Tibial nerve (tissue), 4 donors: ENCODE measurements at places on chromosomes 5 and 9.

DNA sequence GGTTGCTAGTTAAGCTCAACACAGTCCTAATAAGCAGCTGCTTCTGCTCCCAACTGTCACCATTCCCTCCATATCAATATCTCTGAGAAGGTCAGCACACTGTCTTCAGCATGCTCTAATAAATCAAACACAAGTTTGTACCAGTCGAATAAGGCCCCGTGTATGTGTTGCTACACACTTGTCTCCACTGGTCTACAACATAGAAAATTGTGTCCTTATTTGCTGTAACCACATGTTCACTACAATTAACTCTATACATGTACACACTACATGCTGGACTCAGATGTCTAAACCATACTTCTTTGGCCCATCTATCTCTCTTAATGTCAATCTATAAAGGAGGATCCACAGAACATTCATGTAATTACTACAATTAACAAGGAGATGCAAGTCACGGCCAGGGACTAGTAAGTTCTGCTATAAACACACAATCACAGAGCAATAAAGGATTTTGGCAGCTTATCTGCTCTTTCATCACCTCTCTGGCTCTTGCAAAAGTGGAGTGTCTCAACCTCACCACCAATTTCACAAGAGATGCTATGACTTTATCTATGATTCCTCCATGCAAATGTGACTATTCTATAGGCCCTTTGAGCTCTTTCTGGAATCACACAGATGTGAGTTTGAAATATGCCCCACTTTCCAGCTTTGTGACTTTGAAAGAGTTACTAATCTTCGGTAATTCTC lies 143.9 kb downstream of the SEMA5A start:
- no peaks in the 10 kb centered on the region for H3K27me3 ChIP-seq
- no peak for DNase-seq
- no peak overlapping the region for H3K4me3 ChIP-seq

GRCh38 chr9:22405869-22406659 lies 40.6 kb upstream of the DMRTA1 start:
- H3K4me1 ChIP-seq, result no peaks in the 10 kb centered on the region
- no peak for DNase-seq
- H3K36me3 ChIP-seq, result no peaks in the 10 kb centered on the region
- no peak overlapping the region for H3K4me3 ChIP-seq
- no peaks in the 10 kb centered on the region for H3K27me3 ChIP-seq

- no peak for DNase-seq
- H3K4me1 ChIP-seq, result peaks cover 24% of the 10 kb centered on the region
- no peaks in the 10 kb centered on the region for H3K36me3 ChIP-seq
- H3K27ac ChIP-seq, result no peak overlapping the region
Measured at GRCh38 chr9:71944754-71945375, 33.4 kb downstream of the C9orf85 start.

DNA sequence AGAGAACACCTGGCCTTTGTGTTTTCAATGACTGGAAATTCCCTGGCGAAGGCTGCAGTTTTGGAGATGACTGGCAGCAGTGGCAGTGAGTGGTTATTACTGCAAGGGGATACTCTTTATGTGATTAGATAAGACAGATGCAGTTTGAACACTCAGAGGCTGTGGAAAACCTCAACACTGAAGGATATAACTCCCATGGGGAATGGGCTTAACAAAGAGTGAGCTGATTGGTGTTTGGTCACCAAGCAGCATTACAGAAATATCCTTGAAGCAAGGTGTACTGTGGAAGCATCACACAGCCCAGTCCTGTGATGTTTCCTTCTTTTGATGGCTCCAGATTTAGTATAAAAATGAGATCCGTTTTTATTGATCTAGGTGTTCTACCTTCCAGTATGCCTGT lies 490.7 kb upstream of the PTPRD start:
- H3K27me3 ChIP-seq, result no peaks in the 10 kb centered on the region
- no peak for DNase-seq
- H3K4me3 ChIP-seq, result no peak overlapping the region
- H3K36me3 ChIP-seq, result no peaks in the 10 kb centered on the region
- no peaks in the 10 kb centered on the region for H3K4me1 ChIP-seq
- no peak overlapping the region for H3K27ac ChIP-seq

GRCh38 chr5:143030349-143030748 lies 260.2 kb downstream of the ARHGAP26 start:
- H3K4me1 ChIP-seq, result no peaks in the 10 kb centered on the region
- H3K36me3 ChIP-seq, result no peaks in the 10 kb centered on the region
- H3K27me3 ChIP-seq, result no peaks in the 10 kb centered on the region
- no peak for DNase-seq

DNA sequence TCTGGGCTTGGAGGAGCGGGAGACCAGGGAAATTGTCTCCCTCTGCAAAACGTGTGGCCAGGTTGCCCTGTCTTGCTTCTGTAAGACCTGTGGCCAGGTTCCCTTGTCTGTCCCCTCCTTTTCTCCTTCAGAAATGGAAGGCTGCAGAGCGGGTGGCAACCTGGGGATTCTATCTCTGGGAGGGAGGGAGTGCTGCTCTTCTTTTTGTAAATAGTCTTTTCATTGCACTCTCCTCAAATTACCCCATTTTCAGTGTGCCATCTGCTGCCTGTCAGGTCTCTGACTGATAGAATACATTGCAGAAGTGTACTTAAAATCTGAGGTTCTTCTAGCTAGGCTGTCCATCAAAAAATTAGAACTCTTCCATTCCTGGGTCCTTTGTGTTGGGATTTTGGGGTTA lies 126.0 kb downstream of the GABRB2 start:
- no peaks in the 10 kb centered on the region for H3K36me3 ChIP-seq
- no peak overlapping the region for H3K27ac ChIP-seq
- H3K27me3 ChIP-seq, result no peaks in the 10 kb centered on the region
- H3K4me3 ChIP-seq, result no peak overlapping the region
- no peaks in the 10 kb centered on the region for H3K4me1 ChIP-seq

- H3K4me3 ChIP-seq, result no peak overlapping the region
- DNase-seq, result no peak
- no peaks in the 10 kb centered on the region for H3K4me1 ChIP-seq
- no peak overlapping the region for H3K27ac ChIP-seq
- H3K36me3 ChIP-seq, result no peaks in the 10 kb centered on the region
Measured at GRCh38 chr5:103668281-103668680, 105.7 kb upstream of the NUDT12 start.

GRCh38 chr5:137245438-137245837 lies 253.7 kb downstream of the SPOCK1 start:
- H3K36me3 ChIP-seq, result no peaks in the 10 kb centered on the region
- H3K4me1 ChIP-seq, result no peaks in the 10 kb centered on the region
- no peak overlapping the region for H3K27ac ChIP-seq
- no peak overlapping the region for H3K4me3 ChIP-seq
- no peak for DNase-seq

DNA sequence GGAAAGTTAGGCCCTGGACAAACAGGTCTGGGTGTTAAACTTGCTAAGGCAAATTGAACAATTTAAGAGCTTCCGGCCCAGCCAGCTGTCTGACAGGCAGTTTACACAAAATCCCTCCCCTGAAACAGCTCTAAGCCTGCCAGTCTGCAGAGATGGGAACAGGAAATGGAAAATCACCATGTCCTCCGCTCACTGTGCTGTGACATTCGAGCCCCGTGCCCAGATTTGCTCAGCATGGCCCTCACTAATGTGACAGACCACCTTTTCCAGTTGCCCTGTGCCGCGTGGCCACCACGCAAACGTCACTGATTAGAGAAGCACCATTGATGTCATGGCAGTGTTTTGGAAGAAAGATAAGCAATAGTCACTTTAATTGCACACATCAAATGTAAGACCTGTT lies 41.0 kb downstream of the CCNJL start:
- H3K4me1 ChIP-seq, result no peaks in the 10 kb centered on the region
- no peak for DNase-seq

GRCh38 chr9:117074784-117075520 lies 339.9 kb downstream of the ASTN2 start:
- no peaks in the 10 kb centered on the region for H3K27me3 ChIP-seq
- no peaks in the 10 kb centered on the region for H3K36me3 ChIP-seq
- H3K4me1 ChIP-seq, result no peaks in the 10 kb centered on the region
- no peak overlapping the region for H3K4me3 ChIP-seq
- no peak for DNase-seq

GRCh38 chr5:180644825-180645273 lies 4.6 kb downstream of the FLT4 start:
- no peak overlapping the region for H3K4me3 ChIP-seq
- H3K27me3 ChIP-seq, result no peaks in the 10 kb centered on the region
- H3K27ac ChIP-seq, result no peak overlapping the region
- H3K36me3 ChIP-seq, result no peaks in the 10 kb centered on the region

GRCh38 chr9:72351538-72352453 lies 13.2 kb downstream of the ZFAND5 start:
- no peaks in the 10 kb centered on the region for H3K4me1 ChIP-seq
- DNase-seq, result no peak
- H3K27me3 ChIP-seq, result no peaks in the 10 kb centered on the region
- no peak overlapping the region for H3K4me3 ChIP-seq
- peak overlapping the region; percentile 41 for H3K27ac ChIP-seq

- peaks cover 12% of the 10 kb centered on the region for H3K4me1 ChIP-seq
- H3K27ac ChIP-seq, result peak overlapping the region; percentile 73
- peak overlapping the region; percentile 50 for H3K4me3 ChIP-seq
- peaks cover 9% of the 10 kb centered on the region for H3K36me3 ChIP-seq
- no peak for DNase-seq
- H3K27me3 ChIP-seq, result no peaks in the 10 kb centered on the region
Measured at GRCh38 chr9:133702798-133703590, 35.2 kb downstream of the SARDH start.

DNA sequence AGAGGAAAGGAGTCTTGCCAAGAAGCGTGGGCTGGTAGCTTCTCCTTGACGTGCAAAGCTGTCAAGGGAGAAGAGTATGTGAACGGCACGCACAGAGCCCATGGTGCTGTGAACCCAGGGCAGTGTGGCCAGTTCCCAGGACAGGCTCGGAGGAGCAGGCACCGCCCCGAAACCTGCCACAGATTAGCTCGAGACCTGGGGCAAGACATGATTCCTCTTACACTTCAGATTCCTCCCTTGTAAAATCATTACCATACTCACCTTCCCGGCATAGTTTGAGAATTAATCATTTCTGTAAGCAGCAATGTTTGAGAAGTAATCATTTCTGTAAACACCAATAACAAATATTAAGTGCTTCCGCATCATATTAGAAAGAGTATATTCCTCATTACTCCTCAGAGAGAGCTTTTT lies 19.9 kb downstream of the GOLM1 start:
- H3K27ac ChIP-seq, result no peak overlapping the region
- no peak for DNase-seq
- H3K4me3 ChIP-seq, result no peak overlapping the region
- H3K27me3 ChIP-seq, result no peaks in the 10 kb centered on the region

GRCh38 chr9:16744394-16744793 lies 126.1 kb downstream of the BNC2 start:
- H3K27ac ChIP-seq, result no peak overlapping the region
- no peaks in the 10 kb centered on the region for H3K27me3 ChIP-seq
- H3K4me3 ChIP-seq, result no peak overlapping the region
- H3K36me3 ChIP-seq, result no peaks in the 10 kb centered on the region

DNA sequence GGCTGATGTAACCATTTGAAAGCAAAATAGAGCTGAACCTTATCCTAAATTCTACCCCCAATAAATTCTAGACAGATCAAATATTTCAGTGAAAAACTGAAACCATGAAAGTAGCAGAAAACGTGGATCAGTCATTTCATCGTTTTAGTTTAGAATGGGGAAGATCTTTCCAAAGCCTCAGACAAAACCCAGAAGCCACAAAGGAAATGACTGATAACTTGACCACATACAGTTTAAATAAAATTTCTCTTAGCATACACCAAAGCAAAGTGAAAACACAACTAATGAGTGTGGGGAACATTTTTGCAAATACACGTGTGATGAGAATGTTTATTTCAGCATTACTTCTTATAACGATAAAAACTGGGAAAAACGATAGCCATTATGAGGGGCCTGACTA lies 284.8 kb downstream of the ADGRV1 start:
- no peak overlapping the region for H3K4me3 ChIP-seq
- H3K27ac ChIP-seq, result no peak overlapping the region
- H3K27me3 ChIP-seq, result no peaks in the 10 kb centered on the region
- H3K4me1 ChIP-seq, result no peaks in the 10 kb centered on the region
- no peak for DNase-seq
- H3K36me3 ChIP-seq, result no peaks in the 10 kb centered on the region

GRCh38 chr9:74573640-74574191 lies 76.6 kb downstream of the RORB start:
- peaks cover 5% of the 10 kb centered on the region for H3K4me1 ChIP-seq
- DNase-seq, result no peak
- no peaks in the 10 kb centered on the region for H3K27me3 ChIP-seq
